ENCODE measurements at places on chromosomes 13 and 19. TPM values are rescaled to one million over a fixed set of nuclear protein-coding genes. Genes with fewer than 3 reads are reported as not detected.

Gene DBP
- total RNA-seq = 5.3 TPM

Gene FBXO27
- total RNA-seq = 0.66 TPM

Gene GRIN2D
- total RNA-seq = 1.2 TPM

Gene LILRA2
- not detected for total RNA-seq

Gene C19orf18
- total RNA-seq = not detected

Gene NCR1
- total RNA-seq = not detected

Gene ZNF324B
- total RNA-seq = 8.9 TPM

Gene SLC7A9
- total RNA-seq = 0.56 TPM

Gene HCST
- 45.5 TPM for total RNA-seq

Gene FGF21
- total RNA-seq = not detected

Gene ATP4A
- not detected for total RNA-seq

Gene YIF1B
- 84.3 TPM for total RNA-seq

Gene MAST3
- total RNA-seq = 23.5 TPM

Gene ZNF571
- 3.3 TPM for total RNA-seq

Gene CALR3
- not detected for total RNA-seq

Gene ZNF470
- total RNA-seq = 3.1 TPM

Gene ZIK1
- 2.5 TPM for total RNA-seq
